ENCODE measurements at places on chromosomes 13 and 19.
A peak's percentile ranks its signal among the peaks of the same experiment; 100 is the strongest.

DNA sequence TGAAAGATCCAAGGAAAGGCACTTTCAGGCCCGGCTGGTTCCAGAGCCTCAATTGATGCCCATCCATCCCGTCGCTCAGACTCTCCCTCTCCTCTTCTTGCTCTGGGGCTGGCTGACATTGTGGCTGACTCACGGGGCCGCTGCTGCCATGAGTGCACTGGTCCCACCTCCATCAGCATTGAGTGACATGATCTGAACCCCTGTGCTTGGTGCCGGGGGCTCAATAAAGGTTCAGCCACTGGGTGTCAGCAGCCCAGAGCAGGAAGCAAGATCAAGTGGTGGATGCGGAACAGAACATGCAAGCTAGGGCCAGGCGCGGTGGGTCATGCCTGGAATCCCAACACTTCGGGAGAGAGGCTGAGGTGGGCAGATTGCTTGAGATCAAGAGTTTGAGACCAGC, 39.5 kb downstream of the COMP start:
- DNase-seq, result no peak

- DNase-seq, result no peak
These were observed 209.0 kb downstream of the VWA8 start for GRCh38 chr13:41751734-41752445.

- DNase-seq, result no peak
These were observed 577.9 kb downstream of the IRS2 start for GRCh38 chr13:109208522-109208921.

GRCh38 chr19:50518091-50519005, 4.6 kb upstream of the ASPDH start:
- no peak for DNase-seq

- no peak for DNase-seq
These were observed 197.7 kb downstream of the COL4A1 start for GRCh38 chr13:110109140-110109783.

GRCh38 chr13:75760131-75761021, 124.2 kb downstream of the LMO7 start:
- no peak for DNase-seq

GRCh38 chr13:32300920-32301319, 14.2 kb downstream of the ZAR1L start:
- DNase-seq, result no peak

DNA sequence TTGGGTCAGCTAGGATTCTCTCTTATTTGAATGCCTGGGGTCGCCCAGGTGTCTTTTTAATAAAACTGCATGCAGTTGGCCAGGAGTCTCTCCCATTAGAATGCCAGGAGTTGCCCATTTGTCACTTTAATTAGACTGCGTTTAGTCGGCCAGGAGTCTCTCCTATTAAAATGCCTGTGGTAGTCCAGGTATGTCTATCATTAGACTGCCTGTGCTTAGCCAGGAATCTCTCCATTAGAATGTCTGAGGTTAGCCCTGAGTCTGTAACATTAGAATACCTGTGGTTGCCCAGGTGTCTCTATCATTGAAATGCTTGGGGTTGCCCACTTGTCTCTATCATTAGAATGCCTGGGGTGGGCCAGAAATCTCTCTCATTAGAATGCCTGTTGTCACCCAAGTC, 1470.9 kb downstream of the UQCRFS1 start:
- DNase-seq, result no peak

DNA sequence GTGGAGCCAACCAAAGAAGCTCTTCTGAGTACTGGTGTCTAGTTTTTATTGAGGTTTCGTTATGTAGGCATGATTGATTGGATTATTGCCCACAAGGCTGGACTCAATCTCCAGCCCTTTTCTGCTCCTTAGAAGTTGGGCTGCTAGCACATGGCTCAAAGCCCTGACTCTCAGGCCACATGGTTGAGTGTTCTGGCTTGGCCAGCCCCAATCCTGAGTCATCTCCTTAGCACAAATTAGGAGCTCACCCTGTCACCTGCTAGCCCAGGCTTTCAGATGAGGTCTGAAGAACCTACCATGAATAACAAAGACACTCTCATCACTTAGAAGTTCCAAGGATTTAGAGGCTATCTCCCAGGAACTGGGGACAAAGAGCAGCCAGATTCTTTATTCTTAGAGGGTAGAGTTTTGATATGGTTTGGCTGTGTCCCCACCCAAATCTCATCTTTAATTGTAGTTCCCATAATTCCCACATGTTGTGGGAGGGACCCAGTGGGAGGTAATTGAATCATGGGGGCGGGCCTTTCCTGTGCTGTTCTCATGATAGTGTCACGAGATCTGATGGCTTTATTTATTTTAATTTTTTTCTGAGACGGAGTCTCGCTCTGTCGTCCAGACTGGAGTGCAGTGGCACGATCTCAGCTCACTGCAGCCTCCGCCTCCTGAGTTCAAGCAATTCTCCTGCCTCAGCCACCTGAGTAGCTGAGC, 11.3 kb downstream of the DPY19L3 start:
- no peak for DNase-seq

DNA sequence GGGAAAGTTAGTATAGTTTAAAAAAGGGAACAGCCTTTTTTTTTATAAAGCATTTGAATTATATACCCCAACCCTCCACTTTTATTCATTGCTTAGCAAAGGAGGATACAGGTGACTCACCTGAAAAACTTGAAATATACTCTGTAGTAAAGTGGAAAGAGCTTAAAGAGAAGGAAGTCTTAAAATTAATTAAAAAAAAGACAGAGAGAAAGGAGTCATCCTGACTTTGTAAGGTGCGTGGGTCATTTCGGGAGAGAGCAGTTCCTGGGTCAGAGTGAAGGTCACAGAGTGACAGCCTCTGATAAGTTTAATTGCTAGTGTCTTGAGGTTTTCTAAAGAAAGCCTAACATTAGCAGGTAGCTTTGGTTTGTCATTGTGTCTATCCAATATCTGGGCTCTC, 310.3 kb downstream of the KLF5 start:
- DNase-seq, result no peak

GRCh38 chr19:14517840-14518505, at the start of gene DNAJB1:
Gene DNAJB1 (minus strand): TSS chr19:14518397. CDS start chr19:14518349, 48 bp downstream.
- peak; percentile 70 for DNase-seq

DNA sequence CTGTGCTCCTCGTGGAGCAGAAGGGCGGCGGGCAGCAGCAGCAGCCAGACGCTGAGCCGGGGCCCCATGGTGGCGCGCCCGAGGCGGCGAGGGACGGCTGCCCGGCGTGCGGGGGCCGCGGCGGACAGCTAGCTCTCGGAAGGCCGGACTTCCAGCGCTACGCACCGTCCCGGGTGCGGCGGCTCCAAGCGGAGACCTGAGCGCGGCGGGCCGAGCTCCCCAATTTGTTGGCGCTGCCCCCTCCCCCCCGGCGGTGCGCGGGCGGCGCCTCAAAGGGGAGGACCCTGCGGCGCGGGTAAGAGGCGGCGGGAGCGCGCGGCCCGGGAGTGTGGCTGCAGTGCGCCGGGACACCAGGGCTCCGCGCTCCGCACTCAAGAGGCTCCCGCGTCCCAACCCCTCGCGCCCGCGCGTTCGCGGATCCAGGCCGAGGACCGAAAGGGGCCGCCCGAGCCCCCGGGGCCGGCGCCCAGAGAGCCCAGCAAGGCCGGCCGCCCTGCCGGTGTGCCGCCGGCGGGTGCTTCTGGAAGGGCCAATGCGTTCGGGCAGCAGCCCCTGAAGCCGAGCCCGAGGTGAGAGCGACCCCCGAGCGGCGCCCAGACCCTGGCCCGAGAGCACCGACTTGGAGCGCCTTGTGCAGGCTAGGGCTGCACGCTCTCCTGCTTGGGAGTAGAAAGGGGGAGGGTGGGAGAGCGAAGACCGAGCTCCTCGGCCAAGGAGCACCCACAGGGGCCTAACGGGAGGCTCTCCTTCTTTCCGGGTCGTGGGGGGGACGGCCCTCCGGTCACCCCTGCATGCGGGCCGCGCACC, at the start of the genes COL4A1 and COL4A2:
TSS of gene COL4A1 (minus strand) at position 198 of the 807 bp plus-strand sequence. CDS start at position 68, 130 bp downstream.
TSS of gene COL4A2 (plus strand) at position 325 of the 807 bp plus-strand sequence. CDS start 620 bp downstream, outside the sequence.
- DNase-seq, result no peak

- no peak for DNase-seq
These were observed 124.2 kb upstream of the SERP2 start for GRCh38 chr13:44249431-44249836.
